Substantia nigra (tissue), 51 donors: ENCODE measurements at places on chromosomes 16 and 17.

- DNase-seq, result no peak
Observed at GRCh38 chr16:67019171-67019570, 9.8 kb upstream of the CBFB start.

- no peak for DNase-seq
Observed at GRCh38 chr17:55435408-55435807, 13.8 kb upstream of the MMD start.

- no peak for DNase-seq
Observed at GRCh38 chr16:87960852-87961251, 9.6 kb downstream of the BANP start.

- peak; percentile 14 for DNase-seq
Observed at GRCh38 chr16:83926726-83927397, 26.2 kb upstream of the OSGIN1 start.

- peak; percentile 14 for DNase-seq
Observed at GRCh38 chr17:69523244-69523861, 108.9 kb downstream of the MAP2K6 start.

DNA sequence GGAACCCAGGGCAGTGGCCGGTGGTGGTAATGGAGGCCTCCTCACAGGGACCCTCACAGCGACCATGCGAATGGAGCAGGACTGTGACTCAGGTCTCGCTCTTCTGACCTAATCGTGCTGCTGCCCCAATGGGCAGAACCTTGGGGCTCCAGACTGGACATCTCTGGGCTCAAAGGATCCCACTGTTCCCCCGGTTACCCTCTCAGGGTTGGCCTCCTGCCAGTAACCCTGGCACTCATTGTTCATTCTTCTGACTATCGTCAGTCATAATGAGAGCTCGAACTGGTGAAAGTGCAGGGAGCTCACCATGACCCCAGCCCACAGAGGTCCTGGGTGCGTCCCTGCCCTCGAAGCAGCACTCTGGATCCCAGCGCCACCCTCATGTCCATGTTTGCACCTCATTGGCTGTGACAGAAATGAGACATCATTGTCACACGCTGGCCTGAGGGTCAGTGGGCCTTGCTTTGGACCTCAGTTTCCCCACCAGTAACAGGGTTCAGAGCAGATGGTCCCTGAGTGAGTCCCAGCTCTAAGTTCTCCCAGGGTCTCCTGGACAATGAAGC is 4.0 kb upstream of the NPRL3 start:
- no peak for DNase-seq
